DMS79 treated with DMSO at 0.1 percent for 48 hours (cell line): ENCODE measurements at places on chromosomes 1 and 21.

DNA sequence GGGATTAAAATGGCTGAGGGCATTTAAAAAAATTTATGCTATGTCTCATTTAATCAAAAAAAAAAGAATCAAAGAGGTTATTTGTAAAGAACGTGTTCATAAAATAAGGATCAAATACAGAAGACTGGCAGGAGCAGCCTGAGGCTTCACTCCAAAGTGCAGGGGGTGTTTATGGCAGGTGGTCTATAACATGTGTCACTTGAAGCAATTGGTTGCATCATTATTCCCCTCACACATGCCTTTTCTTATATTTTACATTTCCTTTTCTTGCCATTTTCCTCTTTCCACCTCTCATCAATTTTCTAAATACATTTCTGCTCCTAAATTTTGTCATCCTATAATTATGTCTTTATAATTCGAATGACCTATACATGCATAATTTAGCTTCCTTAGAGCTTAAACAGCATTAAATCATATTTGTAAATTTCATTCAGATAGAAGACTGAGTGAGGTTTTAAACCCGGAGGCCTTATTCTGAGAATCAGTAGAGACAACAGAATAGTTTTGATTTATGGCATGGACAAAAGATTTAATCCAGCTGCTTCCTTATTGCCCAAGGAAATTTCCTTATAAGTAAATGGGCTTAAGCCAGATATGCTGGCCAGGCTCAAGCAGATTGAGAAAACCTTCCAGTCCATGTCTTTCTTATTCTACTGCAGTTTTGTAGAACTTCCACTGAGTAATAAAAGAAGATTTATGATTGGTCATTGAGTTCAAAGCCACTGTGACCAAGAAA is 322.8 kb downstream of the TGFB2 start:
- no peak for DNase-seq

DNA sequence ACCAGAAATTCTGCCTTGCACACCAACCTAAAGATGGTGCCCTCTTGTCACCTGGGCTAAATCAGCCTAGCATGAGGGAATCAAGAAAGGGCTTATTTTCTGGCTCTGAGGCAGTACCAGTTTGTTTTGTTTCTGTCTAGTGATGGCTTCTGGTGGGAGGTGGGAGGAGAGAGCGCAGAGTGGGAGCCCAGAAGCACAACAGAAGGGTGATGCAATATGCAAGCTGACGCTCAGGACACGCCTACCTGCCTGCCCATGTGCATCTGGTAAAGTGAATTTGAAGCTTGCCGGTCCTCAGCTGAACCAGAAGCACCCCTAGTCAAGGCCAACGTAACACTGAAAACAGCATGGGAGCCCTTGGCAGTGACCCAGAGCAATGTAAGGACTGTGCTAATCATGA is 138.4 kb upstream of the TIAM1 start:
- no peak for DNase-seq

- no peak for DNase-seq
Observed at GRCh38 chr1:242567596-242567995, 43.1 kb upstream of the PLD5 start.

- no peak for DNase-seq
Observed at GRCh38 chr1:170134521-170134920, 11.2 kb upstream of the NTMT2 start.

DNA sequence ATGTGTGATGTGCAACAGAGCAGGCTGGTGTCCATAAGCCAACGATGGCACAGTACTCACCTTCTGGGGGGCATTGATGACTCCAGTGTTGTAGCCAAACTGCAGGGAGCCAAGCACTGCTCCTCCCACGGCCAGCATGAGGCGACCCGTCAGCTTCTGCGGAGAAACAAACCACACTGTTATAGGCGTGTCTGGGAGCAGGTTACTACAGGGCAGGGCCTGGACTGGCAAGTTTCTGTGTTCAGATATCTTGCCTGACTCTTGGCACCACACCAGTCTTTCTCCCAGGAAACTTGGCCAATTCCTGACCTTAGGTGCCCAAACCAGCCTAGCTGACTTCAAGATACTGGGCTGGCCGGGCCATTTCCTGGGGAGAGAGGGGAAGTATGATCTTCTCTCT is 15.5 kb downstream of the SLC2A1 start:
- DNase-seq, result peak; percentile 69

GRCh38 chr1:235408503-235408960 is 41.3 kb downstream of the TBCE start:
- DNase-seq, result no peak

GRCh38 chr1:62433861-62434617 is 2.8 kb upstream of the USP1 start:
- no peak for DNase-seq

DNA sequence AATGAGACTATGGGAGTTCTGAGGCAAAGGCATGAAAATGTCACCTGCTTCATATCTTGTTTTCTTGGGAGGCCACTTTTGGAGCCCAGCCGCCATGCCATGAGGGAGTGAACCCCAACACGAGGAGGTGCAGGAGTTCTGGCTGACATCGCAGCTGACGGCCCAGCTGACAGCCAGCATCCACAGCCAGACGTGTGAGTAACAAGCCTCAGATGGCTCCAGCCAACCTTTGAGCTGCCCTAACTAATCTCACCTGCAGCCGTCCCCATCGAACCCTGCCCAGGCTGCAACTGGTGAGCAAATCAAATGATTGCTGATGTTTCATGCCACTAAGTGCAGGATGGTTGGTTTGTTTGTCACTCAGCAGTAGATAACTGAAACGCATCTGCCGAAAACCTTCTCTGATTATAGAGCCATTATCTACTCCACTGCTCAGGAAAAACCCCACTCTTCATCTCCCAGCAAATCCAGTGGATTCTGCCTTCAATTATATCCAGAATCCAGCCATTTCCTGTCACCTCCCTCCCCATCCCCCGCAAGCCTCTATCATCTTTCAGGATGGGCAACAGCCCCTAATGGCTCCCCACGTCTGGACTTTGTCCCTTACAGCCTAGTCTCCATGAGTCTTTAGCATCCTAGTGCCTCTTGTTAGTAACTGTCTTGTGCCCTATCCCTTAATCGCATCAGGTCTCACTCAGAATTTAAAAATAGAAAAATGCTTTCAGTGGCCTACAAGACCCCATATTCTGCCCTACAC is 18.5 kb upstream of the RAB4A start:
- no peak for DNase-seq

DNA sequence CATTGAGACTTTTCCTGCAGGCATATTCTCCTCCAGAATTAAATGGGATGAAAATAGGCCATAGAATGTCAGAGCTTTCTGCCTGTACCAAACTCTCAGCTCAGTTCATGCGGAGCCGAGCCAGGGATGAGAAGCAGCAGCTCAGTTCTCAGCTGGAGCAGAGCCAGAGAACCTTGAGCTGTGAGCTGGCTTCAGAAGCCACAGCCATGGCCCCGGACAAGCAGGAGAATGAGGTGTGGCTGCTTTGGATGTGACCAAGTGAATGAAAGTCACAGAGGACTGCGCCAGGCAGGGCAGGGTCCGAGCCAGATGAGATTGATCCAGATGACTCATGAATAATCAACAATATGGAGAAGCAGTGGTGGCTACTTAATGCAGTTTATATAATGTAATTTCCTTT is 633.8 kb downstream of the NCAM2 start:
- no peak for DNase-seq

DNA sequence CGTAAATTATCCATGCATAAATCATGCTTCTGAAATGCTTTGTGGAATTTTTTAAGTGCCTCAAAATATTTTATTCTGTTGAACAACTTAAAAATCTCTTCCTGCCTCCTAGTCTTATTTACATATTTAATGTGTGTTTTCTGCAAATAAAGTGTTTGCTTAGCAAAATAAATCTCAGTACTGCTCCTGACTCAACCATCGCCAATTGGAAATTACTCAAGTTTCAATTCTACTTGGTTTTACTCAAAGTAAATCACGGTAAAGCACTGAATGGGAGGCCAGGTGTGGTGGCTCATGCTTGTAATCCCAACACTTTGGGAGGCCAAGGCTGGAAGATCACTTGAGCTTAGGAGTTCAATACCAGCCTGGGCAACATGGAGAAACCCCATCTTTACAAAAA is 152.2 kb upstream of the NR5A2 start:
- no peak for DNase-seq

GRCh38 chr21:16426936-16427335 is 697.2 kb downstream of the USP25 start:
- DNase-seq, result no peak

GRCh38 chr1:101507547-101507971 is 270.7 kb downstream of the S1PR1 start:
- no peak for DNase-seq

DNA sequence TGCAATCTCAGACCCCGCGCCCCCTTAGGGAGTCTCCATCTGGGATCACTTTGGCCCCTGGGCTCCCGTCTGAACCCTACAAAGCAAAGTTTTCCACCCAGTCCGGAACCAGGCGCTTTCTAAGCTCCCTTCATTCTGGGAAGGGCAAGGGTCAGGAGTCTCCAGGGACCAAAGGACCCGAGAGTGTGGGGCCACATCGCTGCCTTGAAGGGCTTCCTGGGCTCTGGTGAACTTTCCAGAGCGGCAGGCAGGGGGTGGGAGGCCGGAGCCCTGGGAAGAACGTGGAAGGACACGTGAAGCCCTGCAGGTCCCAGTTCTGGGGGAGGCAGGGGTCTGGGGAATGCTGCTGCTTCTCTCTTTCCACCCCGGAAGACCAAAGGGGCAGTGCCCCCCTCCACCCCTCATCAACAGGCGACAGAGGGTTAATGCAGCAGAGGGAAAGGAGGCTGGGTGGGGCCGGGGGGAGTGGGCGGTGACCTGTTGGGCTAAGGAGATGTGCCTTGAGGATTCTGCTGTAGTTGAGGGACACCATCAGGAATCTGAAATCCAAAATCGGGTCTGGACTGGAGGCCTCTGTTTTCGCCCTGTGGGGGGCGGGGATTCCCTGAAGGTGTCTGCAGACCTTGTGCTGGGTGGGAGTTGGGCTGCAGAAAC is 734 bp downstream of the CDK18 start:
- no peak for DNase-seq

GRCh38 chr1:43396059-43396458 is 6.4 kb downstream of the SZT2 start:
- peak; percentile 93 for DNase-seq

GRCh38 chr1:57683037-57683942 is 259.4 kb upstream of the DAB1 start:
- DNase-seq, result no peak

DNA sequence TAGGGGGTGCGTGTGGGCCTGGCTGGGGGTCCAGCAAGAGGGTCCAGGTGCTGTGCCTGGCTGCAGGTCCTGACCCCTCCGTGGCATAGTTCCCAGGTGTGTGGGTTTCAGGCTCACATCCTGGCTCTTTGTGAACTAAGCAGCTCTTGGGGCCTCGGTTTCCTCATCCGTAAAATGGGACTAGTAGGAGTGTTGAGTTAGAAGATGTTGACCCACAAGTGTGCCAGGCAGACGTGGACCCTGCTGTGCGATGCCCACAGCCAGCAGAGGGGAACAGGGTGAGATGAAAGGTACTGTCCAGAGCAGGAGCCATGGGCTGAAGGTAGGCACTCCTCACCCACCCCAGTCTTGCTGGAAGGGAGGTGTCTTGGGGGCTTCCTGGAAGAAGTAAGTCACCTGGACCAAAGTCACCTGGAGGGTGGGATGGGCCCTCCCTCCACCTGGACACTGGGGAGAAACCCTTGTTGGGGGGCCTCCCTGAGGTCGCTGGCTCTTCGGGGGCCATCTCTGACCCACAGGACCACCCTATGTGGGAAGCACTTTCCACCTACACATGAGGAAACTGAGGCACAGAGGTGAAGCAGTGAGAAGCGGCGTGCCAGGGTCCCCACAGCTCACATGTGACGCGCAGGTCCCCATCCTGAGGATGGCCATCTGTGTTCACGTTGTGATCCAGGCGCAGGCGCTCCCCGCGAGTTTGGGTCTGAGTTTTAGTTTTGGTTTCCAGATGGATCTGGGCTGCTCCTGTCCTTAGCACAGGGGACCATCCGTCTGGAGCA is 1.4 kb downstream of the ARHGEF16 start:
- no peak for DNase-seq

GRCh38 chr21:21268061-21268471 is 269.9 kb downstream of the NCAM2 start:
- peak; percentile 28 for DNase-seq

DNA sequence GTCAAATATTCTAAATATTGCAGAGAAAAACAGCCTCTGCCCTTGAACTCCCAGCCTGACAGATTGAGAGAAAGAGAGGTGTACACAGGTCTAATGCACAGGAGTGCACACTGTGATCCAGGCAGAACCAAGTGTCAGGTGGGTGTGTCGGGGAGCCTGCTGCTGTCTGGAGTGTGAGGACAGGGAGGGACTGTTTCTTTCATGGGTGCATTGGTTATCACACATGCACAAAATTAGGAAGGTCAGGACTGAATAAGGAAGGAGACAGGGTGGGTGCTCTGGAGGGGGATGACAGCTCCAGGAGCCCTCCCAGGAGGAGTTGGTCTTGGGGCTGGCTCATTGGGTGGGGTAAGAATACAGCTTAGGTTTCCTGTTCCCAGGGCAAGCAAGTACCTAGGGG is 13.3 kb upstream of the PINK1 start:
- no peak for DNase-seq

DNA sequence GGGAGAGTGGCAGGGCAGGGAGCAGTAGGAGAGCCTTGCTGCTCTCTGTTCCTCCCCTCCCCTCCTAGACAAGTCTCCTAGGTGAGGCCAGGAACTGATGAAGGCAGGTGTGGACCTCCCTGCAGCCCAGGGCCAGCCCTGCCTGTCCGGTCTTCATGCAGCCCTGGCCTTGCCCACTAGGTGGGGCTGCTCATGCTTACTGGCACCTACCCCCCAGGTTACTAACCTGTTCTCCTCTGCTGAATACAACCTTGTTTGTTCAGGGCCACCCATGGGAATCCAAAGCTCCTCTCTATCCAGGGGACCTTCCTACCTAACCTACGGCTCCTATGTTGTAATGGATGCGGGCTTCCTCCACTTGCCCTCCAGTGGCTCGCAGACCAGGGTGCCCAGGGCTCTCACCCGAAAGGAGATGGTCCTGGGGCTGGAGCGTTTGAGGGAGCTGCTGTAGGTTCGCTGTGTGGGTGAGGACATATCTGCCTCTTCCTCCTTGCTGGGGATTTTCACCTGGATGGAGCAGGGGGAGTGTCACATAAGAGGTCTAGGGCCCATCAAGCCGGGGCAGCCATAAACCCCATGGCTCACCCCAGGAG is 7.9 kb upstream of the TNNT2 start:
- DNase-seq, result no peak

DNA sequence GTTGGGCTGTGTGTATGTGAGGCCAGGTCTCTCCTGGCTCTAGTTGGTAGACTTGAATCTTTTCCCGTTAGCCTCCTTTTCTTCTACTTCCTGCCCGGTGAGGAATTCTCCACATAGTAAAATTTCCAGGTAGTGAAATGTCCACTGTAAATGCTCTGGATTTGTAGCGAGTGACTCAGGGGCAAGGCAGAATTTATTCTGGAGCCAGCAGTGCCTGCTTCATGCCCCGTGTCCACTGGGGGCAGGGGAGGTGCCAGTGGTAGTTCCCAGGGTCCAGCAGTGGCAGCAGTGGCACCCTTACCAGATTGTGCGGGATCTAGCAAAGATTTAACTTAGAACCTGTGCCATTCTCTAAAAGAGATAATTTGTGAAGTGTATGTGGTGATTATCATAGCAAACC is 74.5 kb upstream of the USP24 start:
- no peak for DNase-seq

- peak; percentile 82 for DNase-seq
Observed at GRCh38 chr21:42107881-42108553, 36.9 kb downstream of the UMODL1 start.

GRCh38 chr21:16376673-16377072 is 646.9 kb downstream of the USP25 start:
- DNase-seq, result no peak
